8988T (cell line): ENCODE measurements at places on chromosomes 7 and 10.
A peak's percentile ranks its signal among the peaks of the same experiment; 100 is the strongest.

DNA sequence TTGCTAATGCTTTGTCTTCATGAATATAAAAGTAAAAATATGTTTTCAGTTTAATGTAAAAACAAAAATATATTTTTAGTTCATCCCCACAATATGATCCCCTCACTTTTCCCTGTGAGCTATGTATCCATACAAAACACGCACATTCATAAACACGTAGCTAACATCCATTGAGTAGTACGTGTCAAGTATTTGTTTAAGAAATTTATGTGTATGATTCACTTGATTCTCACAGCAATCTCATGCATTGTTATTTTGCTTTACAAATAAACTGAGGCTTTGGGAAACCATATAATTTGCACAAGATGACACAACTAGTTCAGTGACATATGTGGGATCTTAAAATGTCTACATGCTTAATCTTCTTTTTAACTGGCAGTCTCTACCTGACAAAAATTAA, 329.6 kb upstream of the SEMA3C start:
- DNase-seq, result no peak

DNA sequence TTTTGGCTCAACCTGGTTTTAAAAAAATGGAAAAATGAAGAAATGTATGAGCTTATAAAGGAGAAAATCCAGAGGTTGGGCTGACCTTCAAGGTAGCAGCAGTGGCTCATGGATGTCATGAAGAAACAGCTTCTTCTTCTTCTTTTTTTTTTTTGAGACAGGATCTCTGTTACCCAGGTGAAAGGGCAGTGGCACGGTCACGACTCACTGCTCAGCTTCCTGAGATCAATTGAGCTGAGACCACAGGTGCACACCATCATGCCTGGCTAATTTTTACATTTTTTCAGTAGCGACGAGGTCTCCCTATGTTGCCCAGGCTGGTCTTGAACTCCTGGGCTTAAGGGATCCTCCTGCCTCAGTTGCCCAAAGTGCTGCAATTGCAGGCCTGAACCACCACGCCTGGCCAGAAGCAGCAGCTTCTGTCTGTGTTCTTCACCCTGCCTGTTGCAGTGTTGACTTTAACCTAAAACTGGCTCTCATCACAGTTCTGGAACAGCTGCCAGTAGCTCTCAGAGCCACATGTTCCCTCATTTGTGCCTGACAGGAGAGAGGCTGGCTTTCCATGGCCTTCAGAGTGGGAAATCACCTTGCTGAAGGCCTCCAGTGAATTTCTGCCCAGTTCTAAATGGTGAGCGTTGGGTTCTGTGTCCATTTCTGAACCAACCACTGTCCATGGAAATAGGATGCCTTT, 117.7 kb downstream of the PFKFB3 start:
- no peak for DNase-seq

DNA sequence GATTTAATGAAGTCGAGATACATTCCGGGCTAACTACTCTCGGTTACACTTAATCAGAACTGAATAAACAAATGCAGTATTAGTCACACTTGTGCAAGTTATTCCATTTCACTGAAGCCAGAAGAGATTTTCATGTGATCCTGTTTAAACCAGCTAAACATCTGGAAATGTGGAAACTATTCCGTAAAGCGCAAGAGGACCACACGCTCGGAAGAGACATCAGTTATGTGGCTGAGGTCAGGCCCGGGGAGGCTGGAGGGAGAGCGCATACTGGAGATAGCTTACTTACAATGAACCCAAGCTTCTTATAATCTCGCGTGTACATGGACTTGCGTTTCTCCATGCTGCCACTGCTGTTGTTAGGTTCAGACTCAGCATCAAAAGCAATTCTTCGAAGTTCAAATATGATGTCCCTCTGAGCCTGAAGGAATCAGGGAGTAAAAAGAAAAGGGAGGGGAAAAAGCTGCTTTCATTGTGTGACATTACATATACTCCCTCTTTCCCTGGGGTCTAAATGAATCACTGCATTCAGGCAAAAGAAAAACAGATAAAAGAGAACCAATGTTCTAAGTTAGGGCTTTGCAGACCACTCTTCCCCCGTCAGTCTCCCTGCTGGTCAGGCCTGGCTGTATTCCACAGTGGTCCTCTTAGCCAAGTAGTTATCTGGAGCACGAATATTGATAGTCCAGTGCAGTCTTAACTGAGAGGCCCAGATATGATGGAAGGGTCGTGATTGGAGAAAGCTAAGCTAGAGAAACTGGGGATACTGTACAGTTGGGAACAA, 237.4 kb downstream of the ELMO1 start:
- no peak for DNase-seq

- DNase-seq, result no peak
Observed at GRCh38 chr10:27153845-27154193, 365 bp downstream of the YME1L1 start.

DNA sequence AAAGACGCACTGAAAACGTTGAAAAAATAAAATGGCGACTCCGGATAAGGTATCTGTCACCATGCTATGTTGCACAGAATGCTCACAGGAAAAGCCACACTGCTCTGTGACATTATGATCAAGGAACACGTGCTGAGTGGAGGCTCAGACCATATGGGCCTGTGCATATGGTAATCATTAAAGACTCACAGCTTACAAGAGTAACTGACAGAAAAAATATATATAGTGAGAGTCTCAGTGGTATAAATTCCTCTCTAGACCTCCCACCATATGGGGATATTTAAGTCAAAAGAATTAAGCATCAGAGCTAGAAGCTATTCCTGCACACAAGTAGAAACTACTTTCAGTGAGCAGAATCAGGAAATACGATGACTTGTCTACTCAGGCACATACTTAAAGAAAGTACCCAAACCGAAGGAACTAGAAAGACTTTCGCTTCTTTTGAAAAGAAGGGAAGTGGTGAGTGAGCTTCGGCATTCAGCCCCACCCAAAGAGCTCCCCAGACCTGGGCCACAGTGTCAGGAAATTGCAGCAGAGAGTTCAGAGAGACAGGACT, 65.1 kb upstream of the MPP7 start:
- DNase-seq, result no peak

- no peak for DNase-seq
Observed at GRCh38 chr7:150412016-150412415, 32.9 kb downstream of the ZNF775 start.

DNA sequence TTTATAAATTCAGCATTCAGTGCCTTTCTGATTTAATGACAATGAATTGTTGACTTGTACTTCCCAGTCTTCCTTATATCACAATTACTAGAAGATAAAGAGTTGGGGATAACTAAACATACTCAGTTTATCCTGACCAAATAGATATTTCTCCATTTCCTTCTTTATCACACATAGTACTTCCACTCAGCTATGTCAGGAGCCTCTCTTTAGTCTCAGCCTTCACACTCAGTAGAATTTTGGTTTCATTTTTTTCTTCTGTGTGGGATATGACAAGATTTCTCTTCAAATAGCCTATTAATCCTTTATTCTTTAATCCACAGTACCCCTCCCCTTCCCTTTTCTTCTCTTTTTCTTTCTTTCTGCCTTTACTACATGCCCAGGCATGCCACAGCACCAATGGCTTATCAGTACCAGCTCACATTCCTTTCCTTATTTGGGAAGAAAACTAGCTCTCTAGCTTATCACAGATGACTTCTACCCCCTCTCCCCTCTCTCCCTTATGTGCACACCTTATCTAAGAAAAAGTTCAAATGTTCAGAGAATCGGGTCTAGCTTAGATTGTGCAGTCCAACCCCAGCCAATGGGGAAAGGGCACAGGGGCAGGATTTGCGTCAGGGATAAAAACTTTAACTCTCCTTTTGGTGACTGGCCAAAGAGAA, 109.0 kb downstream of the PHF14 start:
- no peak for DNase-seq

DNA sequence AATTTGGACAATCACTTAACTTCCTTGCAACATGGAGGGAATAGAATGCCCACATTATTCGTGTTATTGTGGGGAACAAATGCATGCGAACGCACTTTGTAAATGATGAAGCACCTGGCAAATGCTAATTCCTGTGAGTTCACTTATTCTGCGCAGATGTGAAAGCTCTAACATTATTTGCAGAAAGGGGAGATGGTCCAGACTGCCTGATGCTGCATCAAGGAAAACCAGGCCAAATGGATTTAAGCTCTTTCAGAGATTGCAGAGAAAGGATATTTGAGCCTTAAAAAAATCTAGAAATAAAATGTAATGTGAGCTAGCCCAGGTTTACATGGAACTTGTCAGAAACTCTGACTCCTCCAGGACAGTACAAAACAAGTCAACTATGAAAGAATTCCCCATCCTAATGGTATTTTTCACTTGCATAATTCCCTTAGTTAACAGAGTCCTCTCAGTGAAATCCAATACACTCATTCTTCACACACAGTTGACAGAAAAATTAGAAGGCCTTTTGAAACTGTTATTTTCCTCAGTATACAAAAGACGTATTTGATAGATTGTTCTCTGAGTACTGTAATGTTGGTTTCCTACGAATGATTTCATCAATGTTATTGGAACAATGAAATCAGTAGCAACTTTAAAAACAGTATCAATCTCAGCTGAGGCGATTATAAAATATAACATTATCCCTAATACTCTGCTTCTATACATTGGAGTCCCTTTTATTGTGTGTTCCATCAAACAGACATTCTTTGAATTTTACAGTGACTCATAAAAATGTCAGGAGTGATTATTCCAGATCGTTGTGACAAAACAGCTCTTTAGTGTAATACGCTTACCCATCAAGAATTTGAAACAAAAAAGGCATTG, 136.3 kb upstream of the ANK3 start:
- DNase-seq, result no peak

- DNase-seq, result no peak
Observed at GRCh38 chr10:107814865-107815487, 650.5 kb upstream of the SORCS1 start.

- no peak for DNase-seq
Observed at GRCh38 chr10:22010973-22011408, 7.5 kb upstream of the DNAJC1 start.

DNA sequence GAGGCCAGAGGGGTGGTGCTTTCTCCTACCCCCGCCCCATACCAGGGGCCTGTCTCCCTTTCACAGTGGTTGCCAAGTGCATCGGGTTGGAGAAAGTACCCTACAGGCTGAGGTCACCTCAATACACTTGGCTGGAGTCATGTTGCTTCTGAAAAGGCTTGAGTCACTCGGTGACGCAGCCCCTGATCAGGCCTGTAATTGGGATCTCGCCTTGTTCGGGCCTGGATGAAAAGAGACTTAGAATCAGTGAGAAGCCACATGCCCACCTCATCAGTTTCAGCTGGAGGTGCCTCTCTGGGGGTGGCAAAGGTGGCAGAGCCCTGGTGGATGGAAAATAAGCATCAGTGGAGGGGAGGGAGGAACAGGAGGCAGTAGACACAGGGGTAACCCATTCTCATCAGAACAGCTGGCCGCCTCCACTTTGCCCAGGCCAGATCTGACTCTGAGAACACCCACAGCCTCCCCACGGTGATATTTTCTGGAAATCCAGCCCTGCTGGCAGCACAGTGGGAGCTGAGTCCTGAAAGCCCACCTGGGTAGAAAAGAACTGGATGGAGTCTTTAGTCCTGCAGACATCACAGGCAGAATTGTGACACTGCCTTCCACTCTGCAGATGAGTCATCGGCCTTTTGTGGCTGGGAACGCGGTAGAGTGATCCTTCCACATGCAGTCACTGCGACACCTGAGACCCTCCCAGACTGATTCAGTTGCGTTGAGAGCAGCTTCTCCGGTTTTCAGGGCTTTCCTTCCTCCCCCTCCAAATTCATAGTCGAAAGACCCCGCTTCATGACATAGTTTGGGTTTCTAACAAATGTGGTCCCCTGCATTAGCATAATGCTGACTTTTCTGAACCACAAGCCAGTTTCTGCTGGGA, 108.0 kb downstream of the GRK5 start:
- peak; percentile 72 for DNase-seq

- no peak for DNase-seq
Observed at GRCh38 chr10:14843327-14843988, 5.4 kb downstream of the HSPA14 start.

DNA sequence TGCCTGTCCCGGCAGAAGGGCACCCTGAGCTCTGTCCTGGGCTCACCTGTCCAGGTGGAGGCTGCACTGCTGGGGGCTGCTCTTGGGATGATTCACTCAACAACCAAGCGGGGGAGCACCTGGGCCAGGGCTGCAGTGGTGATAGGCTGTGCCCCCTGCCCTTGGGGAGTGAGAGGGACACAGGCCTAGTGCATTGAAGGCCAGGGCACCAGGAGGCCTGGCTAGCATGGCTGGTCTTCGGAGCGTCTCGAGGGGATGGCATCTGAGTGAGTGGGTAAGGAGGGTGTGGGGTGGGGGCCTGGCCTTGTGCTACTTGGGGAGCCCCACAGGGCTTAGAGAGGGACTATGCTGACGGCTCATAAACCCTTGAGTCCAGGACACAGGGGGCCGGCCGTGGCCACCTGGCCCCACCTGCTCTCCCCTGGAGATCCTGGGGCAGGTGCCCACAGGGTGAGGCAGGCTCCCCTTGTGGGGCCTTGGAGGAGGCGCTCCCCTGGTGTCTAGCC, 3.1 kb downstream of the PWWP2B start:
- DNase-seq, result no peak

DNA sequence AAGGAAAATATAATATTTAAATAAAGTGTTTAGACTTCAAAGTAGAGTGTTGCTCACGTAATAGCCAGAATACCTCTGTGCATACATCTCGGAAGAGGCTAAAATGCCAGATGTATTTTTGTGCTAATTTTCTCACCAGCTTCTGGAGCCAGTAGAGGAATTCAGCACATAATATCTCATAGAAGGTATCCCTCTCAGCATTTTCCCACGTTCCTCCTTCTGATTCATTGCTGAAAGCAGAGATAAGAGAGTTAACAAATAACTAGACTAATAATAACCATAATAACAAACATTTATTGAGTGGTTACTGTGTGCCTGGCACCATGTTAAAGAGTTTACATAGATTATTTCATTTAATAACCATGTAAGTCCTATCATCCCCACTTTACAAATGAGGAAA, 123.6 kb downstream of the VTI1A start:
- DNase-seq, result no peak

- DNase-seq, result no peak
Observed at GRCh38 chr10:28279878-28280277, 23.0 kb downstream of the MPP7 start.

DNA sequence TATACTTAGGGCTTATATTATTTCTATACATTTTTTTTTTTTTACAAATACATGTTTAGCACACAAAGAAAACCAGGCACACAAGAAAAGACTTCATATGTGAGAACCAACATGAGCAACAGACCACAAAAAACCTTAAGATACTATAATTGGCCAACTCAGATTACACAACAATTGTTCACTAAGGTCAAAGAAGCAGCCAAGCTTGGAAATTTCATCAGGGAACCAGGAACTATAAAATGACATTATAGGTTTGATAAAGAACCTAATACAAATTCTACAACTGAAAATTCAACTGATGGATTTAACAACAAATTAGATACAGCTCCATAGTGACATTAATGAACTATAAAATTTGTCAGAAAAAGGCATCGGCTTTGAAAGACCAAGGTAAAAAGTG, 4.4 kb upstream of the LUC7L2 start:
- no peak for DNase-seq

GRCh38 chr7:22601003-22601402, 101.0 kb upstream of the STEAP1B start:
- no peak for DNase-seq

- no peak for DNase-seq
Observed at GRCh38 chr7:139265673-139266072, 34.6 kb downstream of the UBN2 start.
